ENCODE measurements at places on chromosomes 1 and 21.

- no peak for DNase-seq
Observed at GRCh38 chr1:196407358-196408051, 200.7 kb downstream of the KCNT2 start.

DNA sequence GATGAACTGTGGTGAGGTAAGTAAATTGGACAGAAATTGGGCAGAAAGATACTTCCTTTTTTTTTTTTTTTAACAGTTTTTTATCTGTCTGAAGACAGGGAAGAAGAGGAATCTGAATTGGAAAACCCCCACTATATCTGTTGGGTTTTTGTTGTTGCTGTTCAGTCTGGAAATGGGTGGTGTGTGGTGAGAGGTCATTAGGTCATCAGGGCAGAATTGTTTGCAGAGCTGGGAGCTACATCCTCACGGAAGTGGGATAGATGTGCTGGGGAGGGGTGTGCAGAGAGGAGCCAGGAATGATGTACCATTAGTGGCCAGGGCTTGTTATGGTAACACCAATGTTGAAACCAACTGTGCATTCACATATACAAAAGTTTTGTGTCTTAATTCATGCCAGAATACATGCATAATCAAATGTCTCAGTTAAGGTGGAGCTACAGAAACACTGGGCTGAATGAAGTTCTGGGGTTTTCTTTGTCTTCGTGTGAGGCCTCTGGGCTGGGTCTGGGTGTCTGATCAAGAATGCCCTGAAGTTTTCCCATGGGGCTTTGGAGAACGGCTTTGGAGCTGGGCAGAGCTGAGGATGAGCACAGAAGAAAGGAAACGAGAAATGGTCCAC, 12.4 kb downstream of the USP25 start:
- DNase-seq: no peak

- no peak for DNase-seq
Observed at GRCh38 chr1:12078575-12078937, 15.5 kb downstream of the TNFRSF8 start.

DNA sequence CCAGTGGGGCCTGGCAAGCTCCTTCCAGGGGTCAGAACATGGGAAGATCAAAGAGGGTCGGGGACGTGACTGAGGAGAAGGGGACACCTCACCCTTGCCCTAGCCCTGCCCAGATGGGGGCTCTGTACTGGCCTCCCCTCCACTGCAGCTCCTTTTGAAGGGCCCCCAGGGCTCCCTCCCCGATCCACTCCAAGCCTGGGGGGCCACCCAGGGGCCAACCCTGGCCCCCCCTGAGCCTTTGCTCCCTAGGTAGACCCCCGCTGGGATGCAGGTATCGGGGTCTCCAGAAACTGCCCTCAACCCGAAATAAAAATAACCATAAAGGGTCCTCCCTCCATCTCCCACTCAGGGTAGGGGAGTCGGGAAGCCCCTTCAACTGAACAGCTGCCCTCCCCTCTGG, 37.4 kb upstream of the FAM131C start:
- DNase-seq: no peak

- DNase-seq: no peak
Observed at GRCh38 chr1:184025242-184025675, 12.3 kb downstream of the COLGALT2 start.

- no peak for DNase-seq
Observed at GRCh38 chr1:166721145-166721544, 118.1 kb upstream of the POGK start.

DNA sequence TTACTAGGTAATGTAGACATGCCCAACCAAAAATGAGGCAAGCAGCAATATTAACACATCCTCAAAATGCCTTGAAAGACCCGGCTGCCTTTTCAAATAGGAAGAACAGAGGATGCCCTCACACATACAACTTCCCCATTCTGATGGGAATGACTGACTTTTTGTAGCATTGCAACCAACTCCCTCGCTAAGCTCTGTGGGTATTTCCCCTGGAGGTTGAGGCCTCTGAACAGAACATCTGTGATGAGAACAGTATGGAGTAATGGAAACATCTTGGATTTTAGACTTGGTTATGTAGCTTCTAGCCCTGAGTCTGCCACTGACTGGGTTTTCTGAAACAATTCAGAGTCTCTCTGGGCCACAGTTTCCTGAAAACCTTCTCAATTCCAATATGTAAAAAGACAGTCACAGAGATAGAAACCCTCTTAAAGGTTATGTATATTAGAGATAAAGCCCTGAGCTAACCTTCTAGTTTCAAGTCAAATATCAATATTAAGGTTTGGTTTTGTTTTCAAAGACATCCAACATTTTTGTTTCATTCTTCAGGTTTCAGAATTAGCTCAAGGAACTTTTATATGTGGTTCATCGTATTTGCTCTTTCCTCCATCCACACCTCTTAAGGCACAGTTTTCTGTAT, 311.5 kb downstream of the SETD4 start:
- DNase-seq: no peak

DNA sequence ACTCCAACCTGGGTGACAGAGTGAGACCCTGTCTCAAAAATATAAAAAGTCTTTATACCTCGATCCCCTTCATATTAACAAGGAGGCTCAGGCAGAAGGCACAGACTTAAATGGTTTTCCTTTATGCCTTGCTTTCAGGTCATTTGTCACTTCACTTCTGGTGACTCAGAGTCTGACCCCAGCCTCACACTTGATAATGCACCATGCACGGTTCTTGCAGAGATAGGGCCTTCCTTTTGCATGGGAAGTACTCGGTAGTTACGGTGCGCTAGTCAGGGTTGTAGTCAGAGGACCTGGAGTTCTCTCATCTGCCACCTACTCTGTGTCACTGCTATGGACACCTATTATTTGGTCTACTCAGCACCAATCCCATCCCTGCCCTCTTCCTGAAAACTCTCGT, 43.6 kb upstream of the BMP8B start:
- DNase-seq: no peak

DNA sequence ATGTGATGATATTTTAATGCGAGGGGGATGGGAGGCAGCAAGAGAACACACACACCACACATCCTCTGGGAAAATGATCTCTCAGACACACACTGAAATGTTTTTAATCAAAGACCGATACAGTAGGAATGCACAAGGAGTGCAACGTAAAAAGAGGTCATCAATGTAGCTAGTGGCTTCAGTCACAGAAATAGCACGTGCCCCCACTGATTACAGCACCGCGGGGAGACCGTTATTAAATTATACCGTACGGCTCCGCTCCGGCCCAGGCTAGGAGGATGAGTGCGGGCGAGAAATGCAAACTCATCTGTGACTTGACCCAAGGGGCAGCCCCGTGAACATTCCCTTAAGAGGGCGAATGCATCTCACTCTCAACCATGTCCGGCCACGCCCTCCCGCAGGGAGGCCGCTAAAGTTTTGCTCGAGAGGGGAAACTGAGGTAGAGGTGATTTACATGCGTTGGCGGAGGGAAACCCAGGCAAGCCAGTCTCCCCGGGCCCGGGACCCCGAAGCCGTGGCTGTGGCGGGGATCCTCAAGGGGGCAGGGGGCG, 552 bp downstream of the UBR4 start:
- DNase-seq: no peak

DNA sequence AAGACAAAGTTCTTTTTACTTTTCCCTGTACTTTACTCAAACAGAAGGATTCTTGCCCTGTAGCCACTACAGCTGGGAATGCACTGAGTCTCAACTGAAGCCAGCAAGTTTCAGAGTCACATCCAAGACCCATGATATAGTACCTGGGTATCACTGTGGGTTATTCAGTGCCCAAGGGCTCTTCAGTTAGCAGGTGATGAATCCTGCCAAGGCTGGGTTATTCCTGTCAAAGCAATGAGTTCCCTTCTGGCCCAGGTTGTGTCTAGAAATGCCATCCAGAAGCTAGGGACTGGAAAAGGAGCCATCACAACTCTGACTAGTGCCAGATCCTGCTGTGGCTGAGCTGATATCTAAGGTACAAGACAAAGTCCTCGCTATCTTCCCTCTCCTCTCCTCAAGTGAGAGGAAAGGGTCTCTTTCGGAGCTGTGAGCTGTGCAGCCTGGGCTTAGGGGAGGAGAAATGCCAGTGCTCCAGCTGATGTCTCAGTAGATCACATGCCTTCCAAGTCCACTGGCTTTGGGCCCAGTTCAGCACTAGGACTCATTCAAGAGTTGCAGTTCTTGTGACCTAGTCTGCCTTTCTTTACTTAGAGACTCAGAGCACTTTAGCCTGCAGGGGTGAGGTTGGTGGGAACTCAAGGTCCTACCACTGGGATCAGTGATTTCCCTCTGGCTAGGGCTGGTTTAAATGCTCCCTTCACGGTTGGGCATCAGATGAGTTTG, 369.4 kb downstream of the TBX15 start:
- no peak for DNase-seq

GRCh38 chr1:159187647-159188374, 16.4 kb downstream of the CADM3 start:
- DNase-seq: no peak

DNA sequence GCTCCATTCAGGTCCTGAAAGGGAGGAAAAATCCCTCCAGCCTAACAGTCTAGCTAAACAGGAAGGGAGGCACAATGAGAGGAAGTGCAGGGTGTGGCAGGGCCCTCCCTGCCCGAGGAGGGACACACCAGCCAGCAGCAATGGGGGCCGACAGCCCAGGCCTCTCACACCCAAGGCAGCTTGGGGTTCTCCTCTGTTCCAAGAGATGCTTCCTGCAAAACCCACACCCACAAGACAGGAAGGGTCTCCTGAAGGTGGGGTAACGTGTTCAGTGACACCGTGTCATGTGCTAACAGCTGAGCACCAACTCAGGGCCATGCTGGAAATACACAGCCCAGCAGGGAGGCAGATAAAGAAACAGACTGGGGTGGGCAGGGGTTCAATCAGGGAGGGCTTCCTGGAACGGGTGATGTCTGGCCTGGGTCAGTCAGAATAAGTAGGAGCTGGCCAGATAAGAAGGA, 10.2 kb downstream of the ECE1 start:
- no peak for DNase-seq

GRCh38 chr21:42708107-42708506, 54.7 kb downstream of the PDE9A start:
- no peak for DNase-seq

GRCh38 chr1:200897259-200897658, 2.6 kb downstream of the INAVA start:
- DNase-seq: no peak

DNA sequence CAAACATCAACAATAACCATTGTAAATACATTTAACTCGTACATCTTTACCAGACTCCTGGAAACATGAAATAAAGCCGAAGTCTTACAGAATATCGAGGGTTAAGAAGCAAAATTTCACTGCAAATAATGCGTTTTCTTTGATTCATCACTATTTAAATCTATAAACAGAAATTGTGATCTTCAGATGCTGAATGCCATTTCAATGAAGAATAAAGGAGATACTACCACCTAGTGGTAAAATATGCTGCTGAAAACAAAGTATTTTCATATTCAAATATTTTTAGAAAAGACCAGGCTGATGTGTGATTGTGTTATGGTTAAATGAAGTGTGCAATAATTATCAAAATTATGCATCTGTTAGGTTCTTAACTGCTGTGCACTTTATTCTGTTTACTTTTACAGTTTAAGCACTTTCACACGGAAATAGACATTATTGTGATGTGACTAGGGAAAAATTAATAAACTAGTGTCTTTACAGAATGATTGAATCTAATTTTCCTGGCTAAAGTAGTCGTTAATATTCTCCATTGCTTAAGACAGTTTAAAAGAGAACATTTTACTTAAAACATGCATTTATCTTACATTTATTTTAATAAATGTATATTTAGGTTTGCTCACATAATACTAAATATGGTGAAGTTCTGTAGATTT, 1093.1 kb downstream of the MRPL39 start:
- DNase-seq: no peak

DNA sequence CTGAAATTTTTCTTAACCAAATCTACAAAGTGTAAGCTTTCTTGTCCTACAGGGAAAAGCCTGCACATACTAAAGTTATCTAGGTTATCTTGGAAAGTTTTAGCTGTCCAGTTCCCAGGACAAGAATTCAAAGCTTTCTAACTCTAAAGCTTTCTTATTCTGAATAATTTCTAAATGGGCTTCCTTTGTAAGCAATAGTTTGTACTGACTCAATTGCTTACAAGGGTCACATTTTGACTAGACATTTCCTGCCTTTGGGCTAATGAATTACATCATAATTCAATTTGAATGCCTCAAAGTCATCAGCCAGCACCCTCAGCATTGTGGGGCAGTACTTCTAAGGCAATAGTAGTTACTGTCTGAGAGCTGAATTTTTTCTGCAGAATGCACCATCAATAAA, 223.0 kb downstream of the LTN1 start:
- DNase-seq: no peak

DNA sequence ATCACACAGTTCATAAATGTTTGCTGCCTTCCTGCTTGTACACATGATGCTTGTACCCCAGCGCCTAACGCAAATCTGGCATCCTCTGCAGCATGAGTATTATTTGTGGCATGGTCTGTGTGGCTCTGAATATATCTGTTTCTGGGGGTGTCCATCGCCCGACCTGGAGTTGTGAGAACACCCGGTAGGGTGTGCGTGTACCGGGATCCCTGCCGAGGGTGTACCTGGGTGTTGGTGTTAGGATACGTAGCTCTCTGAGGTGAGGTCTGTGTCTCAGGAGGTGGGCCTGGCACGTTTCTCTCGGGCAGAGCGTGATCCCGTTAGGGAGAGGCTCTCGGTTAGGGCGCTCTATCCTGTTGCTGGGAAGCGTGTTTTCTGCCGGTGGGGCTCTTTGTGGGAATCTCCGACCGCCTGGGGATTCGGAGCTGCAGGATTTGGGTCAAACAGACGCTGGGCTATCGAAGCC, 10.4 kb upstream of the CDC20 start:
- no peak for DNase-seq

GRCh38 chr21:46622226-46622625, 13.2 kb upstream of the PRMT2 start:
- no peak for DNase-seq

DNA sequence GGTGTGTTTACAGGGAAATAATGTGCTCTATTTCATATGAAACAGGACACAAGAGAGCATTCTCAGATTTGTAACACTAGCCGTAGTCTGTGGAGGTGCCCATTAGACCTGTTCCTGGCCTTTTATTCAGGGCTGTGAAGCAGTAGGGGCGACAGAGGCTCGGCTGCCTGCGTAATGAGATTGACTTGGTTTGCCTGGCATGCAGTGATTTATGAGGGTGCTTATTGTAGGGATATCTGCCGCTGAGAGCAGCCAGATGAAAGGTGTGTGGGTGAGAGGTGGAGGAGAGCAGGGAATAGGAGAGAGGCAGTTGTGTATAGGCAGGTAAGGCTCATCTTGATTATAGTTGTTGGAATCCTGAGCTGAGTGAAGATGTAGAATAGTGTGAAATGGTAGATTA, 51.3 kb downstream of the DNAJC6 start:
- DNase-seq: no peak

GRCh38 chr1:217322834-217323233, 308.1 kb downstream of the GPATCH2 start:
- no peak for DNase-seq

All from cerebellar nuclear complex (tissue), 1 donor.